Hematopoietic multipotent progenitor cell treated with erythropoietin and hydrocortisone succinate and interleukin-3 and kit ligand, for 4 days (in vitro differentiated cells): ENCODE measurements at places on chromosomes 16 and 17.

- peak; percentile 63 for DNase-seq
Observed at GRCh38 chr16:17372386-17372785, 98.4 kb downstream of the XYLT1 start.

- DNase-seq: no peak
Observed at GRCh38 chr16:88494335-88495154, 41.5 kb downstream of the ZFPM1 start.

DNA sequence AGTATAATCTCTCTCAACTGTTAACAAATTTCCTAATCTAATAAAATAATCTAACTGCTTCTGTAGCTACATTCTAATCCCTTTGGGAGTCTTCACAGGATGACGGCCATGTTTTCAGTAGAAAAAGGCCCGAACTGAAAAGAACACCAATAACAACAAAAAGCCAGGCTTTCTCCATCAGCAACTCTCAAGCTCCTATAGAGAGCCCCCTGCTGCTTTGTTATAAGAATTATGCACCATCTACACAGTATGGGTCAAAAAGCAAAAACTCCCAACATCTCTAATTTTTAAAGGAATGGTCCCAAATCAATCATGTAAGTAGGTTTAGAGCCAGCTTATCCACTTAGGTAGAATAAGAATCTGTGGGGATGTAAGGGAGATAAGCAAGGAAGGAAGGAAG is 163.6 kb upstream of the C17orf78 start:
- DNase-seq: peak; percentile 72

- DNase-seq: peak; percentile 93
Observed at GRCh38 chr16:56356276-56357240, 68.8 kb downstream of the AMFR start.

DNA sequence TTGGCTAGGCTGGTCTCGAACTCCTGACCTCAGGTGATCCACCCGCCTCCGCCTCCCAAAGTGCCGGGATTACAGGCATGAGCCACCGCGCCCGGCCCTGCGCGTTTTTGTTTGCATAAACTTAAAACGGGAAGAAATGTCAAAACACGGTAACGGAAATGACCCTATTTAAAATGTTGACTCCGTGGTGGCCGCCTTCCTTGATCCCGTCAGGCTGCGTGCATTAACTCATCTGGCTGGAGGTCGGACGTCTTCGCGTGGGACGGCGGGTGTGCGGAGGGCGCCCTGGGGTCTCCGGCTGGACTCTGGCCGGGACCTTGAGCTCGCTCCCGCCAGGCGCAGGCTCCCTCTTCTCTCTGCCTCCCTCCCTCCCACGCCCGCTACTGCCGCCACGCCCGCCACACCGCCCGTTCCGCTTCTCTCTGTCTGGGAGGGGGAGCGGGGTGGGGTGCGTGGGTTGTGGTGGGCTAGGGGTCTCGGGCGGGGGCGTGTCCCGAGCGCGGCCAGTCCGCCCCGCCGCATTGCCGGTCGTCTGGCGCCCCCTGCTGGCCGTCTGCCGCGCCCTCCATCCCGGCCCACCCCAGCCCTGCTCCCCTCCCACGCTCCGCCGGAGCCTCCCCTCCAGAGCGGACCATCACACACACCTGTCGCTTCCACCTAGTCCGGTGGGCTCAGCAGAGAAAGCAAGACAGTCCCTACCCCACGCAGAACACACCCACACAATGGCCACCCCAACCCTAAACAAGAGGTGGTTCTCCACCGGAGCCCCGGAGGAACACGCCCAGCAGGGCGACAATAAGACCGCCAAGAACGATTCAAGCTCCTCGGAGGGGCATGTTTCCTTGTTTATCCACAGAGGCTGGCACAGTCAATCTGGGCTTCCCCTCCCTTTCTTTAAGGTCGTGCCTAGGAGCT is 1.2 kb upstream of the CCDC42 start:
- DNase-seq: peak; percentile 79

GRCh38 chr17:66687570-66688284 is 147.2 kb upstream of the CACNG5 start:
- no peak for DNase-seq
